ENCODE measurements at places on chromosomes 12 and 14.

- DNase-seq, result no peak
These were observed 4.5 kb upstream of the KRT3 start for GRCh38 chr12:52800259-52800917.

DNA sequence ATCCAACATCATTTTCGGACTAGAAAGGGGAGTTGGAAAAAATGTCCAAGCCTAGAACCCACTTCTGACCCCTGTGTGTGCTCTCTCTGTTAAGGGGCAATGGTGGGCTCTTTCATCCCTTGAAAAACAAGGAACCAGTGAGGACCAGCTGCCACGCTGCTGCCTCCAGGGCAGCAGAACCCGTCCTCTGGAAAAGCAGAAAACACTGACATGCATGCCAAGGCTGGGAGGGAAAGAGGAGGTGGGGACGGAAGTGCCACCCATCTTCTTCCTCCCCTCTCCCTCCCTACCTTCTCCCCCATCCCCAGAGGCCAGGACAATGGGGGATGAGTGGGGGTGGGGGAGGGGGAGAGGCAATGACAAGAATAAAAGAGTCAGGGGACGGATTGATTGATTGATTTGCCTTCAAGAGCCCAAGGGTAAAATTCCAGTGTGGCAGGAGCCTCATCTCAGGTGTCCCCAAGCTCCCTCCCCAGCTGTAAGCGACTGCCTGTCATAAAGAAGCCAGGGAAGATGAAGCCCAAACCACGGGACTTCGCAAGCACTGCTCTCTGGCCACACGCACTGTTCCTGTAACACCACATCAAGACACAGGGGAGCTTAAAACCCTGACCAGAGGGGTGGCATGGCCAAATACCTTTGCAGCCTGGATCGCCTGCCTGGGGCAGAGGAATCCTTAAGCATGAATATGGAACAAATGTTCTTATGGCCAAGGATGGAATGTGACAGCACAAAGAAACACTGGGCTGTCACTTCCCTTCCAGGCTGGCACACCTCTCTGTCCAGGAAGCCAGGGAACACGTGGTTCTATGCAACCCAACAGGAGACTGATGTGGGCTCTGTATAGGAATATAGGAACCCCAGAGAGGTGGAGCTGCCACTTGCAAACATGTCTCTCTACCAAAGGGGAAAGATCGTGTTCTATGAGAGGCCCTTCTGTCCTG, 38.9 kb upstream of the BDKRB2 start:
- no peak for DNase-seq

DNA sequence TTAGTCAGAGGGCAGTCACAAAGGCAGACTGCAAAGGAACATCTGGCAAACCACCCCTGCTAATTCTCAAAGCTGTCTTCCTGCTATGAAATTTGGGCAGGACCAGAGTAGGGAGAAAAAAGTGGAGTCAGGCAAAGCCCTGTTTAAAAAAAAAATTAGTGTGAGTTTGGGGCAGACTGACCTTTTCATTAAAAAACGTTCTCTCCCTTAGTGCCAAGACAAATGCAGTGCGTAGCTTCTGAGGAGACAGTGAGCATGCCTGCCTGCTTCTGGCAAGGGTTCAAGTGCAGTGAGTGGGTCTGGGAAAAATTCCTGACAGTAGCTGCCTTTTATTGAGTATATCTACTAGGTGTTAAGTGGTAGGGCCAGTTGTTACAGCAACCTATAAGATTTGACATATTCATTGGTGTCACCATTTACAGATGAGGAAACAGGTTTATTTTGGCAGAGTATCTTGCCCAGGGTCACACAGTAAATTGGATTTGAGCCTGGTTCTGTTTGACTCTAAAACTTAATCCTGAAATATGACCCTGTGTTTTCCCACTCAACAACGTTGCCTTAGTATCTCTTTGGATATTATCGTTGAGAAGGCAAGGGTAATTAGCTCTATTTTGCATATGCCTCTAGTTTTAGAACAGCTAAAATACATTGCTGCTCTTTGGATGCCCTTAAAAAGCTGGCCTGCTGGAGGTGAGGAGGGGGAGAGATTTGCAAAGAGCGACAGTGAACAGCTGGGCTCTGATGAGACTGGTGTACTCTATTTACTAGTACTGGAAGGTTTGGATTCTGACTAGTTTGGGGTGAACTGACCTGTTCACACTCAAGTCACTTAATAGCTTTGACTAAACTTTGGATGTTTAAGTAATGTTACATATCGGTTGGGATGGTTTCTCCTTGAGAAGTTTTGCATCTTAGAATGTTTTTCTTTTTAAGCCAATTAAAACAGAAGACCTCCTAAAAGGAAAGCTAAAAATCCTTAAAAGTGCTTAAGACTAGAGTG, 72.8 kb downstream of the PAPOLA start:
- DNase-seq, result no peak

- DNase-seq, result no peak
These were observed 31.7 kb downstream of the WDR20 start for GRCh38 chr14:102171173-102172020.

DNA sequence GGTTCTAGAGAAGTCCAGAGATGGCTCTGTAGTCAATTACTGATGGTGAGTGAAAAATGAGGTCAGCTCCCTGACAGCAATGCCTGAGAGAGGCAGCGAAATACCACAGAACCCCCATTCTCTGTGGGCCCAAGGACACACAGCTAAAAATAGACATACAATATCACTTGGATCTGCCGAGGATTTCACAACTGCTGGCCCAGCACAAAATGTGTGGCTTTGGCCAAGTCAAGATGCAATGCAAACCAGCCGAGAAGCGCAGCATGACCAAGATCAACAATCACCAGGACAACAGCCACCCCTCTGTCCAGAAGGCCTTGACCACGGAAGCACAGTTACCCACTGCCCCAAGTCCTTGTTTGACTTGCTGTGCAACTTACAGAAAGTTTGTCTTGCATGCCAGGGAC, 52.2 kb downstream of the CKAP4 start:
- DNase-seq, result no peak

DNA sequence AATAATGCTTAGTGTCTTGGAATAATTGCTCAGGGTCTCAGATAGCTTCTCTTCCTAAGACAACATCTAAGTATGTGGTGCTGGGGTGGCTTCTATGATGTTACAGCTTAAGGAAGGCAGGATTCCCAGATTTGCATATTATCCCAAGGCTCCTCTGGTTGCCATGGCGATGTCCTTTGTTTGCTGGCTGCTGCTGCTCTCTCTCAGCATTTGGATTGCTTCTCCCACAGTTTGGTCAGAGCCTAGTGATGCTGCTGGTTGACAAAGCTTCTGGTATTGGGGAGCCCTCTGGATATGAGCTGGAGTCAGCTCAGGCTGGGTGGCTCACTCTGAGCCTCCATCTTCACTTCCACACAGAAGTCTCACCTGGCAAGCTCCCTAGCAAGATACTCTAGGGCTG, 56.4 kb upstream of the FBXO33 start:
- no peak for DNase-seq

DNA sequence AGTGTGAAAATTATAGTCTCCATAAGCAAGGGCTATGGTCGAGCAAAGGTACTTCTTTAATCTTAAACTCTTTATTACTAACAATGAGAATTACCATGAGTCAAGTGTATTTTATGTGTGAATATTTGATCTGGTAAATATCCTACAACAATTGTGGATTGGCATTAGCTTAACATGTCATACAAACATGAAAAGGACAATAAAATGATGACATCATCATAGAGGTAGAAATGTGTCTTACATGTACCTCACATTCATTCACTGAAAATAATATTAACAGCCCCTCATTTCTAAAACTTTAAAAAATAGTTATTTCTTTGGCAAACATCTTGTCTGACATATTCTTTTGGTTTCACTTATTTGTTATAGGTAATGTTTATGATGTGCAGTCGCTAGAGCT, 355.0 kb downstream of the NAV3 start:
- DNase-seq, result no peak

- DNase-seq, result no peak
These were observed 48.6 kb upstream of the GTF2A1 start for GRCh38 chr14:81269100-81269978.

DNA sequence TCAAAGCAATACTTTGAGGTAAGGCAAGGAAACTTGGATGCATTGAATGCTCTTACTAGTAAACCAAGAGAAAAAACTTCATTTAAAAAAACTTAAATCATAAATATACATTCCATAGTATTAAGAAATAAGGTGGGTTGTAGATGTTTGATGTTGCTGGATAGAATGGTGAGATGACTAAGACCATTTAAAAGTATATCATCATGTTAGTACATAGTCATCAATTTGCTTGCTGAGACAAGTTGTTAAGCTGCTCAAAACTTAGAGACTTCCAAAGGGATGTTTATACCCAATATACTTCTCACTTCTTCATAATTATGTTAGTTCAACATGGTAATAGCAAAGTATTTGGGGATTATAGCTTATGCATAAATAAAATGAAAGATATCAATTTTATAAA, 675.5 kb upstream of the MGAT4C start:
- DNase-seq, result no peak

DNA sequence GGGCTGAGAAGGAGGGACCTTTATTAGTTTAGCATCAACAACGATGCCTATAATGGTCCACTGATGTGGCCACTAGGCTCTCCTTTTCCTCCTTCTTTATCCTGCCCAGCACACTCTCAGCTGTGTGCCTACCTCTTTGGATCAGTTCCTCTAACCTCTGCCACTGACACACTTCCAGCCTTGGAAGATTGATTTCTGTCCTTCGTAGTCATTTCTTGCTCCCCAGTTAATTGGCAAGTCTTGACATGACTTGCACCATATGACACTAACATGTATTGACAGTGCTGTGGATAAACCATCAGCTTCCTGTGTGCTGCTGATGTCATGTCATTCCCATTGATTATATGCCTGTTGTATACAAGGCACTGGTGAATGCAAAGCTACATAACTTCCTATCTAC, 90.2 kb upstream of the PLEKHG7 start:
- DNase-seq, result no peak

- no peak for DNase-seq
These were observed 263.9 kb upstream of the TMTC1 start for GRCh38 chr12:30047516-30048254.

GRCh38 chr14:88026890-88027289, 22.0 kb downstream of the GPR65 start:
- DNase-seq, result no peak

DNA sequence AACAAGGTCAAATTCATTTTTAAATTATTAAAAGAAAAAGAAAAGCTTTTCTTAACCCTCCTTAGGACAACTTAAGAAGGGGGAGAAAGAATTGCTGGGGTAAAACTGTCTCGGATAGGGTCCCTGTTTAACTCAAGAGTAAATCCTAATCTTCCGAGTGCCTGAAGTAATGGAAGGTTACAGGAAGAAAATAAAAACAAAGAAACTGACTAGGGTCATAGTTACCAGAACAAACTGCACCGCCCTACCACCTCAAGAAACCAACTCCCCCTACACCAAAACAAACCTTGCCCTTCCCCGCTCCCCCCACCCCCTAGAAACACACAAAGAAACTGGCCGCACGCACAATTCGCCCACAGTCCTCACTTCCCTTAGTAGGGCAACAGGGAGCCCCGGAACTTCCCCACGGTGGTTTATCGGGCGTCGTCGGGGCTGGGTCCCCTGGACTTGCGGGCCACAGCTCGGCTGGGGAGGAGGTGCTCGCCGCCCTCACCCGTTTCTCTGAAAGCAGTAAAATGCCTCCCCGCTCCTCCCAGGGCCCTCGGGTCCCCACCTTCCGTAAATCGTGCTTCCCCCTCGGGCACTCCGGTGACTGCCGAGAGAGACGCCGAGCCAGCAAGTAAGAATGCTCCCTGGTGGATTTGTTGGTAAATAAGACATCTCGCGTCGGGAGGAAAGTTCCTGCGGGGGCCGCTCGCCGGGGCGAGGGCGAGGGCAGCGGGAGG, 2.4 kb downstream of the SINHCAF start:
- DNase-seq, result peak; percentile 53

DNA sequence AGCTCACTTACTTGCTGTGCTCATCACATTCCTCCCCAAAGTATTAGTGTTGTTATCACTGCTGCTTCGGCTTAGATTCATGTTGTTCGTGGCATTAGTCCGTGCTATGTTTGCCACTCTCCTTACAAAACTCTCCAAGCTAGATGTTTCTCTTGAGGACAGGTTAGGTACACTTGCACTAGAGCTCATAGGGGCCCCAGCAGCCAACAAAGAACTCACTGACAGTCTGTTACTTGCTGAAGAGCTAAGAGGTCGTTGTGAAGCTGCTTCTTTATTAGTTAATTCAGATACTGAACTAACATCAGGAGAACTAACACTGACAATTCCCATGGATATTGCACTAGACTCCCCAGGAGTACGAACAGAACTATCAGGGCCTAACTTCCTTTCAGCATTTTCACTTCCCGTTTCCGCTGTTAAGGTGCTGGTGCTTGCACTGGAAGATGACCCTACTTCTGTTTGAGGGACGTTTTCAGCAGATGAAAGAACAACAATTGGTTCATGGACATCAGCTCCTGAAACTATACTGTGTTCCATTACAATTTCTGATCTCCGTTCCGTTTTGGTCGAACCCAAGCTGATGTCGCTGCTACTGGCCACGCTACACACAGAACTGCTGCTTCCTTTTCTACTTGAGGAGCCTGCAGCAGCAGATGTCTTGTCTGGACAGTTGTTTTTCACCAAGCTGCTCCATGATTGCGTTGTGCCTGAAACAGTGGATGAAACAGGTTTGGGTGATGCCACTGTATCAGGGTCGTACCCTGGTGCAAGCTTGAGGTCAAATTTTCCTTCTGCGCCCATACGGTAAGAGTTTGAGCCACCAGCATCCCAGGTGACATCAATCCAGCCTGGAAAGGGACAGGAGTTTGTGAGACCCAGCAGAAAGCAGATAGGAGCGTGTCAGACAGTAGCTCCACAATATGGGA, 78.7 kb downstream of the HECTD1 start:
- no peak for DNase-seq

DNA sequence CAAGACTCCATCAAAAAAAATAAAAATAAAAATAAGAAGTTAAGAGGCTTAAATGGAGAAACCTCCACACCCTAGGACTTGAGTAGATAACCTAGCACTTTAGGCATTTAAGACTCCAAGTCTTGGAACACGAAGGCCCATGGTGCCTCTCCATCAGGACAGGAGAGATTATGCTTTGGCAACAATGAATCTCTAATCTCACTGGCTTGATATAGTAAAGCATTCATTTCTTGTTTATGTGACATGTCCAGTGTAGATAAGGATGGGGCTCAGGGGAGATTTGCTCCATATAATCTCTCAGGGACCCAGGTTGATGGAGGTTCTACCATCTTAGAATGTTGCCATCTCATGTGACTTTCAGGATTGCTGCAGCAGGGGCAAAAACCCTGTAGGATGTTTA, 117.7 kb upstream of the FUT8 start:
- no peak for DNase-seq

GRCh38 chr14:37544407-37544806, 50.6 kb downstream of the FOXA1 start:
- no peak for DNase-seq

DNA sequence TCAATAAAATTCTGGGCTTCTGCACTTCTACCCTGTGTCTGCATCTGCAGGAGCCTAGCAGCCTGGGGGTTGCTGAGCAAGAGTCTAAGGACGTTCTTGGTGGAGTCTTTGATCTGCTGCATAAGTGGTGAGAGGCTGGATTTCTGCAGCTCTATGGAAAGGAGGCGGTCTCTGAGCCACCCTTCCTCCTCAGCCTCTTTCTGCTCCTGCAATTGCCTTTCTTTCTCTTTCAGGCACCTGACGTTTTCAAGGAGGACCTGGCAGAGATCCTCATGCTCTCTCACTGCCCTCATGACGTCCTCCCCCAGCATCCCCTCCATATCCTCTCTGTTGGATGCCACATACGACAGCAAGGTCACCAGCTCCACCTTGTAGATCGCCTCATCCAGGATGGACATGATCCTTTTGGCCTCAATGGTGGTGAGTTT, 13.6 kb upstream of the TPCN1 start:
- no peak for DNase-seq

Measured in stimulated activated CD4-positive, alpha-beta T cell treated with anti-CD3 and anti-CD28 coated beads, TNF-alpha, amount 100 ng/mL, for 24 hours (primary cell).